Fibroblast of skin of back (primary cell): ENCODE measurements at places on chromosomes 1 and 21.

- DNase-seq = no peak
These were observed 370.3 kb upstream of the ADGRL2 start for GRCh38 chr1:81430236-81430938.

DNA sequence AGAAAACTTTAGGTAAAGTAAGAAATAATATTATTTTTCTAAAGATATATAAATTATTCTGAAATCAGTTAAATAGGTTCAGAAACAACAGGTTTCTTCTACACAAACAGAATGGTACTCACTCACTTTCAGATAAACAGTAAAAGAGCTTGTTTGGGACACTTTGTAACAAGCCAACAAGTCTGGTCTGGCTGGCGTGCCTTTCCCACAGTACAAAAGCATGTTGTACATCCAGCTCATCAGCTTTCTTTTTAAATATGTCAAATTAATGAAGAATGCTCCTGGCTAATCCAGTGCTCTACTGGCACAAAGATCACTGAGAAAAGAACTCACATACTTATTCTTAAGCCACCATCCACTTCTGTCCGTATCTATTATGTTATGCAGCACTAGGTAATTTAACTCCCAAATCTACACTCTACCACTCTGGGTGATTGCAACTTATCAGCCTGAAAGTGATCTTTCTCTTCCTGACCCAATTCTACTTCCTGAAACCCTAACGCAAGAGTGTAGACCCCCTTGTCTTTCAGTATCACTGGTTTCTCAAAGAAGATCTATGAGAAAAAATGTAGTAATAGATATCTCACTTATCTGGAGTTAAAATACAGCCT lies 32.6 kb downstream of the TRIT1 start:
- no peak for DNase-seq

DNA sequence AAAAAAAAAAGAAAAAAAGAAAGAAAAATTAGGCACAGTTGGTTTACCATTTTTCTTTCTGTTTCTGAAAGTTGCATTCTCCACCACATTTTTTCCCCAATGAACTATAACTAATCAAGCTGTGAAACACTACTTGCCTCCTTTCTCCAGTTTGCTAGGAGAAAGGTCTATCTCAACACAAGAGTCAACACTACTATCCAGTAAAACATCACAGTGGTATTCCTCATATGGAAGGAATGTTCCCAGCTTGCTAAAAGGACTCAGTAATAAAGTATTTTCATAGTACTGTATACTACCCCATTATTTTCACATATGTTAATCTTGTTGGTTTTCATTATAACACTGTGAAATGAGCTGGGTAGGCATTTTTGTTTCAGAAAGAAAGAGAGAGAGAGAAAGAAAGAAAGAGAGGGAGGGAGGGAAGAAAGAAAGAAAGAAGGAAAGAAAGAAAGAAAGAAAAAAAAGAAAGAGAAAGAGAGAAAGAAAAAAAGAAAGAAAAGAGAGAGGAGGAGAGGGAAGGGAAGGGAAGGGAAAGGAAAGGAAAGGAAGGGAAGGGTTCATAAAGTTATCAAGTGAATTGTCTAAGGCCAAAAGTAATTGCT lies 7.9 kb downstream of the PTGER3 start:
- DNase-seq = peak; percentile 84

GRCh38 chr1:3659093-3659492 lies 6.8 kb downstream of the TP73 start:
- DNase-seq = no peak

- DNase-seq = no peak
These were observed 104.7 kb downstream of the HIVEP3 start for GRCh38 chr1:41813755-41814745.

- peak; percentile 93 for DNase-seq
These were observed 1.4 kb downstream of the TENT5B start for GRCh38 chr1:27011058-27011764.

DNA sequence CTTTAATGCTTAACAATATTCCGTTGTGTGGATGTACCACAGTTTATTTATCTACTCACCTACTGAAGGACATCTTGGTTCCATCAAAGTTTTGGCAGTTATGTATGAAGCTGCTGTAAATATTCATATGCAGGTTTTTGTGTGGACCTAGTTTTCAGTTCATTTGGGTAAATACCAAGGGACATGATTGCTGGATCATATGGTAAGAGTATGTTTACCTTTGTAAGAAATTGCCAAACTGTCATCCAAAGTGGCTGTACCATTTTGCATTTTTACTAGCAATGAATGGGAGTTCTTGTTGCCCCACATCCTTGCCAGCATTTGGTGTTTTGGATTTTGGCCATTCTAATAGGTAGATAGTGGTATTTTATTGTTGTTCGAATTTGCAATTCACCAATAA lies 10.0 kb downstream of the ZSCAN20 start:
- DNase-seq = no peak

GRCh38 chr1:189851806-189852367 lies 625.8 kb downstream of the BRINP3 start:
- DNase-seq = no peak

- DNase-seq = no peak
These were observed 73.5 kb downstream of the SIK1 start for GRCh38 chr21:43353282-43354025.

- no peak for DNase-seq
These were observed 173.9 kb downstream of the RWDD3 start for GRCh38 chr1:95407886-95408291.

DNA sequence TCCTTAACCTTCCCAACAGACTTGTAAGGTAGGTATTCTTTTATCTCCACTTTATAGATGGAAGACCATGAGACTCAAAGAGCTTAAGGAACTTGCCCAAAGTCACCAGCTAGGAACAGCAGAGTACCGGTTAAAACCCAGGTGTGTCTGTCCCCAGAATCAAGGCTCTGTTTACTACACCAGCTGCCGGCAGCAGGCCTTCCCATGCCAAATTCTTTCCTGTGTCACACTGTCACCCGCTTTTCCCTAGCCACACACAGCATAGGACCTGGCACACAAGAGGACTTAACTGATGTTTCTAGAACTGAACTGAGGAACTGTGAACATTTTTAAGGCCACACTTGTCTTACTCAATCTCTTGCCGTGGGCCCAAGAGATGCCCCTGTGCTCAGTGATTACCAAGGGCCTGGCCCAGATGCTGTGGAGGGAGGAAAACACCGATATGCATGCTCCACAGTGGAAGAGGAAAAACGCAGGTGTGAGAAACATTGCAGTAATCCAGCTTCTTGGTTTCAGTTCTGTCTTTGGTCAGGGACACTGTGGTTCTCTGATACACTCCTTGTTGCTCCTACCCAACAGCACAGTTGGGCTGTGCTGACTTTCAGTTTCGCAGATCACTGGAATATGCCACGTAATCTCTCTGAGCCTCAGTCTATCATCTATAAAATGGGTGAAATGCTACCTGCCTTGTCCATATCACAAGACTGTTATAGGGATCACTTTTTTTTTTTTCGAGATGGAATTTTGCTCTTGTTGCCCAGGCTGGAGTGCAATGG lies 13.9 kb upstream of the LY9 start:
- no peak for DNase-seq

GRCh38 chr1:19734472-19734999 lies 65.2 kb downstream of the TMCO4 start:
- no peak for DNase-seq

- no peak for DNase-seq
These were observed 427.1 kb upstream of the CXADR start for GRCh38 chr21:17085707-17086106.

DNA sequence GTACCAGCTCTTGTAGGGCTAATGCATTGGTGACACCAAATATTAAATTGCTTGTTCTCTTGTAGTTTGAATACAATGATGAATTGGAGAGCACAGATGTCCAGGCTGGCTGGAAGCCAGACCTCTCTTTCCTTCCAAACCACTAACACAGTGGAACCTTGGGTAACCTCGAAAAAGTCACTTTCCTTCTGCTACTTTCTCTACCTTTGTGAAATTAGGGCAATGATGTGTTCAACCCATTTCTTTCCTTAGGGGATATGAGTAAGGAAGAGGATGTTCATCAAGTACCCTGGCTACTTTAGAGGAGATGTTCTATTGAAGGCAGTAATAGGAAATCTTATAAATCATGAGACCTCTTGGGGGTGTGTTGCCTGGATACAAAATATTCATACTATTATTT lies 55.7 kb downstream of the XCL2 start:
- no peak for DNase-seq

- no peak for DNase-seq
These were observed 21.2 kb downstream of the IQGAP3 start for GRCh38 chr1:156551066-156551643.

DNA sequence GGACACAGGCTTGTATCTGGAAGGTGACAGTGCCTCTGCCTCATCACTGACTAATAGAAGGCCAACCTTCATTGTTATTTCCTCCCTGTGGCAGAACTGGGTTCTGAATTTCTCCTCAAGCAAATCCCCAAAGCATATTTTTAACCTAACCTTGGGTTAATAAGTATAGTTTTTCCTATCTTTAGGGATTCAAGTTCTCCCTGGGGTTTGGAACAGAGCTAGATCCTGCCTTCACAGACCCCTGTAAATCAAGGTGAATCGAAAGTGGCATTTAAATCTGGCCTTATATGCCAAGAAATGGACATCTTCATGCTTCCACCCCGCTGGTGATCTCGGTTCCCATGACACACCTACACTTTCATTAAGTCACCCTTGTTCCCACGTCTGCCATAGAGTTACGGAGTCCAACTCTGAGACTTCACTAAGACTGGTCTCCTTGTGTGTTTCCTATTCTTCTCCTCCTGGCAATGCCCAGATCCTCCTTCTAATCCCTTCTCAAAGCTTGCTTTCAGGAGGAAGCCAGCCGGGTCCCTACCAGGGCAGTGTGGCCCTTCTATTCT lies 4.3 kb upstream of the CHI3L2 start:
- no peak for DNase-seq

- DNase-seq = peak; percentile 96
These were observed 107.5 kb downstream of the GDAP2 start for GRCh38 chr1:117821774-117822482.

DNA sequence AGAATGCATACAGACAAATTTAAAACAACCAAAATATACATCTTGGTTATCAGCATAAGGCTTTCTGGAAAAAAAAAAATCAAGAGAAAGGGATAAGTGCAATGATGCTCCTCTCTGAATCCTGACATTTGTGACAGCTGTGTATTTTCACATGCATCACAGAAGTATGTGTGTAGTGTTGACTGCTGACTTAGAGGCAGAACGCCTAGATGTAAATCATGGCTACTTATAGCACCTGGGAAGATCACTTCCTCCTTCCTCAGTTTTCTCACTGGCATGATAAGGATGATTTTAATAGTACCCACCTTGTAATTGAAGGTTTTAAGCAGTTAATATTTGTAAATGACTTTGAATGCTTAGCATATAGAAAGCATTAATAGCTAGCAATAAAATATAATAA lies 112.5 kb downstream of the MRPL39 start:
- no peak for DNase-seq

DNA sequence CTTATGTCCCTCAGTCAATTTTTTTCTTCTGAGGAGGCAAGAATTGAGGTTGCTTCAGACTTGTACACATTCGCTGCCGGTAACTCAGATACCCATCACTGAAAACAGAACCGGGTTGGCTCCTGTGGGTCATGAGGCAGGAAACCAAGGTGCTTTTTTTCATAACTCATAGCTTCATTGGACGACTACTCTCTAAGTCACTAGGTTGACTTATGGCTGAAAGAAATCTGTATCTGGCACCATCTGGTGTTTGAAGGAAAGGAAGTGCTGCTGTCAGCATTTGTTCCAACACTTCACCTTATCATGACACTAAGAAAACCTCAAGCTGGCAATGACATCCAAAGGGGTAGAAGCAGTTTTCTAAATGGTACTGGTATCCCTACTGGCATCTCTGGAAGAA lies 82.3 kb downstream of the TBX19 start:
- no peak for DNase-seq

GRCh38 chr1:88684482-88685258 lies 597 bp downstream of the PKN2 start:
- peak; percentile 63 for DNase-seq

GRCh38 chr1:9494936-9495758 lies 44.1 kb upstream of the SLC25A33 start:
- peak; percentile 33 for DNase-seq

- DNase-seq = no peak
These were observed 54.4 kb downstream of the DISC1 start for GRCh38 chr1:231681006-231681405.

- DNase-seq = no peak
These were observed 676.0 kb downstream of the PLA2G4A start for GRCh38 chr1:187504779-187505178.

GRCh38 chr1:29437946-29438345 lies 201.6 kb downstream of the PTPRU start:
- no peak for DNase-seq

- no peak for DNase-seq
These were observed 1613.6 kb upstream of the PRMT6 start for GRCh38 chr1:105442901-105443300.

GRCh38 chr1:243890576-243890975 lies 40.5 kb upstream of the AKT3 start:
- peak; percentile 88 for DNase-seq

- no peak for DNase-seq
These were observed 288.9 kb downstream of the LRRIQ3 start for GRCh38 chr1:73909043-73909562.

DNA sequence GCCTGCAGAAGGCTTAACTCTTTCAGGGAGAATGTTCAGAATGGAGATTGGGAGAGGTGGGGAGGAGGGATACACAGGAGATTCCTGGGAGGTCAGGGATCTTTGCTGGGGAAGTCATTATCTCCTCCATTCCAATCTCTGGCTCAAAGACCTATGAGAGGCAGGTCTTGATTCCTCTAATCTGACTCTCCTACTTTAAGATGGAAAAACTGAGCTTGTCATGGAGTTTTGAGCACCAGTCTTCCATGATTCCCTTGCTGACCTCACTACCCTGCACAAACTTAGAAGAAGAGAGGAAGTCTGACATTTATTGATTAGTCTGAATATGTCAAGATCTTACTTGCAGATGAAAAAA lies 41.5 kb upstream of the SYNC start:
- DNase-seq = no peak

DNA sequence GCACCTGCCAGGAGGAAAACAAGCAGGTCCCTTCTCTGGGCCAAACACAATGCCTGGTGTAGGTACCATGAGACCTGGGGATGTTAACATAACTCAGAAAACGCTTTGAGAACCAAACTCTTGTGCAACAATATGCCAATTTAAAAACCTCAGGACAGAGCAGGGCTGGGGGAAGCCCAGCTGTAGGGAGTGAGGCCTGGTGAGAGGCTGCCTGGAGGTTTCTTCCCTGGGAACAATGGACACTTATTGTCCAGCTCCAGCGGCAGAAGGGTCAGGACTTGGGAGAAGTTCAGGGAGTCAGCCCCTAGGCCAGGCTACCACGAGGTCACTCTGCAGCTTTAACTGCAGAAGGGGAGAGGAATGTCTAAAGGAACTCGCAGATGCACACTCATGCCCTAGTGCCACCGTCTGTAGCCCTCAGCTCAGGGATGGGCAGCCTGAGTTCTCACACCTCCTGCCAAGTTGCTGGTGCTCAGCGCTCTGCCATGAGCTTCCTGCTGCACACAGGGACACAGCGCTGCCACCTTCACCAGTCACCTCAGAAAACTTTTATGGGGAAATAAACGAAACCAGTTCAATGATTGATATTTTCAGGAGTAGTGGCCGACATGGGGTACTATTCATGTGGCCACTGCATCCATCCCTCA lies 8.5 kb downstream of the GPR157 start:
- DNase-seq = no peak

- DNase-seq = no peak
These were observed 122.1 kb downstream of the UBR4 start for GRCh38 chr1:19087737-19088594.
